ENCODE measurements at places on chromosomes 16 and 17.

DNA sequence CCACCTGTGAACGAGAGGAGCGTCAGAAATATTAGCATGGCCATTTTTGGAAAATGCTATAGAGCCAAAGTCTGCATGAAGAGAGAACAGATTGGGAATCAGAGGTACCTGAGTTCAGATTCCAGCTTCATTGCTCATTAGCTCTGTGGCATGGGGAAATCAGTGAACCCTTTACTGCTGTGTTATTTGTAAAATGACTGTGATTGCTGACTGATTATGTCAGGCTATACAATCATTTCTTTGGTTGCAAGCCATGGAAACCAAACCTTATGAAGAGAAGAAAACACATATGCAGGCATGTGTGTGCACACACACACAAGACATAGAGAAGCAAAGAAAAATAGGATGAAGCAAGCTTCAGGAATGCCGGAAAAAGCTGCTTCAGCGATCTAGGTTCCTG is 101.4 kb upstream of the HSBP1 start:
- DNase-seq, result no peak

GRCh38 chr16:83946781-83947566 is 6.1 kb upstream of the OSGIN1 start:
- no peak for DNase-seq

GRCh38 chr17:64411999-64412771 is 21.5 kb upstream of the PECAM1 start:
- DNase-seq, result no peak

DNA sequence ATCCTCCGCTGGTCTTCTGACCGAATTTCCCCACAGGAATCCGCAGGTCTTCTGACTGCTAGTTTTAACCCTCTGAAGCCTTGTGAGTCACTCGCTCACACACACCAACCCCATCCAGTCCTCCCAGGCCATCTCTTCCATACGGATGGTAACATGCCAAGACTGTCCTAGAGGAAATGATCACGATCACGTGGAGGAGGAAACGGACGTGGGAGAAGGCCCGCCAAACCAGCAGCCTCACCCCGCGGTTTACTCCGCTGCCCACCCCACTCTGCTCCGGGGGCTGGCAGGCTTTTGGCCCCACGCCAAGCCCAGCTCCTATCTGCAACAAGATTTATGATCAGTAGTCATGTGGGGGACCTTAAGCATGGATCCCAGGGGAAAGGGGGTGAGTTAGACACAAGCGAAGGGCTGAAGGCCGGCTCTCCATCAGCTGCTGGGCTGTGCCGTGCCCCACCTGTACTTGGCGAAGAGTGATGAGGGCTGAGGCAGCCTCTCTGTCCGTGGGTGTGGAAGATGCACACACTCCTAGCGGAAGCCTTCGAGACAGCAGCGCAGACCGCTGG is 1.5 kb upstream of the FAAP100 start:
- DNase-seq, result no peak

DNA sequence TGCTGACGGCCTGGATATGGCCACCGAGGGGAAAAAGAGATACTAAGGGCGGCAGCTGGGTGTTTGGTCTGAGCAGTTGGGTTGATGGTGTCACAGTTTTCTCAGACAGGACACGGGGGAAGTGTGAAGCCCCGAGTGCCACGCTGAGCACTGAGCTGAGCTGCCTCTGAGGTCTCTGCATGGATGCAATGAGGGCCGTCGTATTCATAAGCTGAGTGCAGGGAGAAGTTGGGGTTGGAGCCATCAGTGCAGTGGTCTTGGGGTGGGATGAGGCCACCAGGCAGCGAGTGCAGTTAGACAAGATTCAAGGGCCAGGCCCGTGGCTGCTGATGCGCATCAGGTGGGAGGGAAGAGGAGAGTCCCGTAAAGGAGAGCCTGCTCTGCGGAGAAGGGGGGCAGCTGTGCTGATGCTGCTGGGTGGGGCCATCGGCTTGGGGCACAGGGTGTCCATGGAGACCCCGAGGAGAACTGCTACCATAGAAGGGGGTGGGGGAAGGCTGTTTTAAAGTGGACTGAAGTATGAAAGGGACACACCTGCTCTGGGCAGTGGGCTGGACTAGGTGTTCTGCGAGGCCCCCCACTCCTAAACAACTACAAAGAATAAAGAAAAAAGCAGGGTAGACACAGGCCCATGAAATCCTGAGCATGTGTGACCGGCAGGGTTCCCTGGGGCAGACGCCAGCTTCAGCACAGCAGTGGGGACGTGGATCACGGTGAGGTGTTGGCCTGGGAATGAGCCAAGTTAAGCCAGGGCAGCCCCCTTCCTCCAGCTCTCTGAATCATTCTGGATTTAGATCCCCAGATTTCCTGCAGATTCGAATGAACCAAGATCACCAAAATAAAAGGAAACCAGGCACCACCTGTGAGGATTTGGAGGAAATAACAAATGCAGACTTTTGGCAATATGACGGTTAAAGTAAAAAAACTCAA is 19.7 kb downstream of the IL34 start:
- DNase-seq, result no peak

DNA sequence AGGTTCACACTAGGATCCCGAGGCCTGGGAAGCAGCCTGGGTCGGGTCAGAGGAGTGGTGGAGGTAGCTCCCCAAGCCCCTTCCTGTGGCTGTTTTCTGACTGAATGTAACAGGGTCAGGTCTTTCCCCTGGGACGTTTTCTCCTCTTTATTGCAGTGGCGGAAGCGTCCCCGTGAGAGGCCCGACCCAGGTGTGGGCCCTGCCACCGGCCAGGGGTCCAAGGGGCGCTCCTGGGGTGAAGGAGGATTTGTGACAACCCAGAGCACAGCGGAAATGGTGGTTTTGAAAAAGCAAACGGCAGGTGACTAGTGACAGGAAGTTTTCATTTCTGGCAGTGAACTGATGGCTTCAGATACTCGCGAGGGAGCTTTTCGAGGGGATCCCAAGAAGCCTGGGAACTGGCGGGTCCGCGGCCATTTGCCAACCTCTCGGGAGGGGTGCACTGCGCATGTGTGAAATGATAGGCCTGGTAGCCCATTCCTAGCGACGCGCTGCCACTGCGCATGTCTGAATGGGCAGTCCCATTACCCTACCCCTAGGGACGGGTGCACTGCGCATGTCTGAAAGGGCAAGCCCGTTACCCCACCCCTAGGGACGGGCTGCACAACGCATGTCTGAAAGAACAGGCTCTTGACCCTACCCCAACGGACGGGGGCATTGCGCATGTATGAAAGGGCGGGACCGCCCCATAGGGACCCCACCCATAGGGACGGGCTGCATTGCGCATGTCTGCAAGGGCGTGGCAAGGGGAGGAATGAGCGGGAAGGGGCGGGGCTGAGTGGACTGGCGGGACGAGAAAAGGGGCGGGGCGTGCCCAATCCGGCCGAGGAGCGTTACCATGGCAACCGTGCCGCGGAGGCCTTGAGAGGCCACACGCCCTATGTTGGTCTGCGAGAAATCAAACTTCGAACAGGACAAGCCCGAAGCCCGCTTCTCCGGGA is 1747.9 kb downstream of the TP53TG3F start:
- no peak for DNase-seq

GRCh38 chr17:1180958-1181752 is 1.4 kb upstream of the ABR start:
- DNase-seq, result no peak

DNA sequence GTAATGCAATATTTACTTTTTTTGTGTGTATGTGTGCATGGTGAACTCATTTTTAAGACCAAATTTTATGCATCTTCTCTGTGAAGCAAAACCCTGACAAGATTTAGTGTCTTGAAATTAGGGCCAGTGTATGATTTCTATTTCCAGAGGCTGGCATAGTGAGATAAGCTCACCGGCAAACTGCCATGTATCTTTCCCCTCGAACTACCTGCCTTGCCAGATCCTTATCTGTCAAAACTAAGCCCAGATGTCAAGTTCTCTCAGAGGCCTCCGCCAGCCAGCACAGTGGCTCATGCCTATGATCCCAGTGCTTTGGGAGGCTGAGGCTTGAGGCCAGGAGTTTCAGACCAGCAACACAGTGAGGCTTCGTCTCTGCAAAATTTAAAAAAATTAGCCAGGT is 10.0 kb downstream of the USP32 start:
- no peak for DNase-seq

DNA sequence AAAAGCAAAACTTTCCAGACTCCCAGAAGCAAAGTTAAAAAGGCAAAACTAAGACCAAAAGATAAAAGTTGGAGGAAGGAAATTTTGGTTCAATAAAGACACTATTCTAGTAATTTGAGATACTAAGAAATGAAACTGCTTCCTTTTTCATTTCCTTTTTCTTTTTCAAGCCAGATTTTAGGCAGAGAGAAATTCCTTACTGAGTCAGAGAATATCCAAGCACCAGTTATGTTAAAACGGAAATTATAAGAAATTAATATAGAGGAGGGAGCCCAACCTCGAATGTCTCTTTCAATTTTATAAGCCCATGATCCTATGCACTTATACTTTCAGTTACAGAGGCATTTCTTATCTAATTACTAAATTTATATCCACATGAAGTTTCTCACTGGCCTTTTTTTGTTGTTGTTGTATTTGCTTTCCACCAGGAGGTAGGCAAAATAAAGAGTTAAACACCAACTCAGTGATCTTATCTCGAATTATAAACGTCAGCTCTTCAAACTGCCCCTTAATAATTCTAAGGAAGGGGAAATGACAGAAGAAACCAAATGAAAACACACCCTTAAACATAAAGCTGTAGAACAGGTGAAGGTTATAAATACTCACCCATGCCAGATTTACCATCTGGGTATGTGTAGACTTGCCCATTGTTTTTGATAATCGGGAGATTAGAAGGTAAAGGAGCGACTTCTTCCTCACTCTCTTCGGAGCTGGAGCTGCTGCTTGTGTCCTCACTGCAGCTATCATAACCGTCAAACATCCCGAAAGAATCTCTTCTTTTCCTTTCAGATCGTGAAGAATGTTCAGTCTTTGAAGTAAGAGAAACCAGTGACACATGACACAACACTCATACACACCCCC is 35.2 kb downstream of the MBTD1 start:
- DNase-seq, result no peak

DNA sequence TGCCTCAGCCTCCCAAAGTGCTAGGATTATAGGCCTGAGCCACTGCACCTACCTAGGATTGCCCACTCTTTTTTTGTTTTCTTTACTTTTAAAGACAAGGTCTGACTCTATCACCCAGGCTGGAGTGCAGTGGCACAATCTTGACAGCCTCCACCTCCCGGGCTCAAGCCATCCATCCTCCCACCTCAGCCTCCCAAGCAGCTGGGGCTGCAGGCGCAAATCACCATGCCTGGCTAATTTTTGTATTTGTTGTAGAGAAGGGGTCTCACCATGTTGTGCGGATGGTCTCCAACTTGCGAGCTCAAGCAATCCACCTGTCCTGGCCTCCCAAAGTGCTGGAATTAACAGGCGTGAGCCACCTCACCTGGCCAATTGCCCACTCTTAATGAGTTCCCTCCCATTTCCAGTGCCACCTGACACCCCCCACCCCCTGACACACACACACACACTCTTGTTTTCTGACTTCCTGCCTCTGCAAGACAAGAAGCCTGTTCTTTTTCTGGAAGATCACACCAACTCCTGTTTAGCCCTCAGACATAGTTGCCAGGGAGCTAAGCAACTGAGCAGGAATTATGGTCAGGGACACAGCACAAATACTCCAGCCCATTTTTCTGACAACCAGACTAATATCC is 2.6 kb downstream of the OVCA2 start:
- DNase-seq, result no peak

DNA sequence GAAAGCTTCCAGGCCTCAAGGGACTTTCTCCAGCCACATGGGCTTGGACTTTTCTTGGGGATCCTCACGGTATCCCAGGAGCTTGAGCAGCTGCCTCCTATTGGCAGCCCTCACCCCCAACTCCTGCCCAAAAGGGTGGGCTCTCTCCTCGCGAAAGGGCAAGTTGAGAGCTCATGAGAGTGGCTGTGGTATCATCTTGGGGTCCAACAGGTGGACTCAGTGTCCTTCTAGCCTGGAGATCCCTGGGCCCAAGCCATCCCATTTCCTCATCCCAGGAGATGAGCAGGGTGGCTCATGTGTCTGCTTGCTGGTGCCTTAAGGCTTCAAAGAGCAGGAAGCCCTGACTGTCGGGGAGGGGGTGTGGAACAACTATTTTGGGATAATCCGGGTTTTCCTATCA is 17.7 kb downstream of the TBX4 start:
- no peak for DNase-seq

- DNase-seq, result no peak
Measured at GRCh38 chr17:57106107-57106835, 21.2 kb downstream of the AKAP1 start.

GRCh38 chr16:57537194-57537505 is 779 bp upstream of the CCDC102A start:
- DNase-seq, result no peak

DNA sequence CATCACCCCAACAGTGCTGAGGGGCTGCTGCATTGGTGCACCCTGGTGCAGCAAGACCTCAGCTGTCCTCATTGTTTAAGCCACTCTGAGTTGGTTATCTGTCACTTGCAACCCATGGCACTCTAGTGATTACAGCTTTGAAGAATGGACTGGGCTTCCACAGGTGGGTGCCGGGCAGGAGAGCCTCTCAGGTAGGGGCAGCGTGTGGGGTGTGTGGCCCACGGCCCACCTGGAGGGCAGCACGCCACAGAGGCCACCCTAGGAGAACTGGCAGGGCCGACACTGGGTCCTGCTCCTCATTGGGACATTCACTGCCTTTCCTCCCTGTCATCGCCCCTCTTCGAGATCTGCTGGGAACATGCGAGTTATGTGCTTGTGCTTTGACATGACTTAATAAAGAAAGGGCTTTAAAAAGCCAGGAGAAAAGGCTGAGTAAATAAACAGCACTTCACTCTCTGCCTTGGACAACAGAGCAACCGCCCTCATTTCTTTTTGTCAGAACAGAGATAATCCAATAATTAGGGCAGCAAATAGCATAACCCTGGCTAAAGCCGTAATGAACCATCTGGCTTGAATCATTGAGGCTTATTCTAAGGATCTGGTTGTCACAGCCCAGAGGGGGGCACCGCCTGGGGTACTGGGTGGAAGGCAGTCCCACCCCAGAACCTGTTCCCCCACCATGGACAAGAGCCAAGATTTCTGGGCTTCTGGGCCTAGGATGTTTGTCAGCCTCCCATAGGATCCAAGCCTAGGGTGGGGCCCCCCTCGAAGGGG is 3.0 kb downstream of the DOC2B start:
- DNase-seq, result no peak

DNA sequence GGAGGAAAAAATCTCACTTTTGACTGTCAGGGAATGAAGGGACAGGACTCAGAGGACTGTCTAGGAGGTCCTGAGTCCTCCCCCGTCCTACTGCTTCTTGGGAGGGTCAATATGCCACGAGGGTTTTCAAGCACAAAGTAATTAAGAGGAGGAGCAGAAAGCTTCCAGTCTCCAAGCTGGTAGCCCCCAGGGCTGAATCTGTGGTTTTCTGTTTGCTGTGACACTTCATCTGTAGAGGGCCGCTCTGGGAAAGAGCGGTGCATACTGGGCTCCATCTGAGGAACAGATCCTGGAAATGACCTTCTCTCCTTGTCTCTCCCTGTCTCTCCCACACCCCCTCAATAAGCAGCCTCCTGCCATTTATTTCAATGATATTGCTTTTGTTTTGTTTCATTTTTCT is 180.1 kb upstream of the SDK2 start:
- DNase-seq, result no peak

DNA sequence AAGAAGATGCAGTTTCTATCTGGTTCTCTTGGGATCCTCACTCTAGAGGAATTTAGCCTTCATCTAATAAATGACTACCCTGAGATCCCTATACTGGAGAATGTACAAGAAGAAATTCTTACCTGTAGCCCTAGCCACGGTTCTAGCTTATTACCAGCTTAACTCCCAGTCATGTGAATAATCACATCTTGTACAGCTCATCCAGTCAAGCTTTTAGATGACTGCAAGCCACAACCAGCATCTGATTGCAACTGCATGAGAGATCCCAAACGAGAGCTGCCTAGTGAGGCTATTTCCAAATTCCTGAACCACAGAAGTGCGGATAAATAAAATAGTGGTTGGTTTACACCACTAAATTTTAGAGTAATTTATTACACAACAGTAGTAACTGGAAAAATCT is 196.0 kb upstream of the CPHXL start:
- no peak for DNase-seq
